Uterus (tissue), 4 donors: ENCODE measurements at places on chromosomes 16 and 17. TPM values are rescaled to one million over a fixed set of nuclear protein-coding genes. Genes with fewer than 3 reads are reported as not detected.
A peak's percentile ranks its signal among the peaks of the same experiment; 100 is the strongest.

- no peak for DNase-seq
- peak overlapping the region; percentile 95 for H3K27ac ChIP-seq
- H3K4me1 ChIP-seq: peaks cover 6% of the 10 kb centered on the region
- H3K36me3 ChIP-seq: no peaks in the 10 kb centered on the region
- H3K4me3 ChIP-seq: peak overlapping the region; percentile 73
These were observed 1.1 kb downstream of the ORC6 start for GRCh38 chr16:46690281-46691178.

Gene TPSD1
- total RNA-seq: not detected

- no peak for DNase-seq
- peak overlapping the region; percentile 78 for H3K27ac ChIP-seq
- no peak overlapping the region for H3K4me3 ChIP-seq
- H3K4me1 ChIP-seq: no peaks in the 10 kb centered on the region
These were observed 37.8 kb upstream of the ADGRG1 start for GRCh38 chr16:57590654-57591085.

- no peak for DNase-seq
- no peak overlapping the region for H3K4me3 ChIP-seq
These were observed 19.9 kb upstream of the MLKL start for GRCh38 chr16:74720579-74720978.

Gene CAPN15
- total RNA-seq: 27.7 TPM

DNA sequence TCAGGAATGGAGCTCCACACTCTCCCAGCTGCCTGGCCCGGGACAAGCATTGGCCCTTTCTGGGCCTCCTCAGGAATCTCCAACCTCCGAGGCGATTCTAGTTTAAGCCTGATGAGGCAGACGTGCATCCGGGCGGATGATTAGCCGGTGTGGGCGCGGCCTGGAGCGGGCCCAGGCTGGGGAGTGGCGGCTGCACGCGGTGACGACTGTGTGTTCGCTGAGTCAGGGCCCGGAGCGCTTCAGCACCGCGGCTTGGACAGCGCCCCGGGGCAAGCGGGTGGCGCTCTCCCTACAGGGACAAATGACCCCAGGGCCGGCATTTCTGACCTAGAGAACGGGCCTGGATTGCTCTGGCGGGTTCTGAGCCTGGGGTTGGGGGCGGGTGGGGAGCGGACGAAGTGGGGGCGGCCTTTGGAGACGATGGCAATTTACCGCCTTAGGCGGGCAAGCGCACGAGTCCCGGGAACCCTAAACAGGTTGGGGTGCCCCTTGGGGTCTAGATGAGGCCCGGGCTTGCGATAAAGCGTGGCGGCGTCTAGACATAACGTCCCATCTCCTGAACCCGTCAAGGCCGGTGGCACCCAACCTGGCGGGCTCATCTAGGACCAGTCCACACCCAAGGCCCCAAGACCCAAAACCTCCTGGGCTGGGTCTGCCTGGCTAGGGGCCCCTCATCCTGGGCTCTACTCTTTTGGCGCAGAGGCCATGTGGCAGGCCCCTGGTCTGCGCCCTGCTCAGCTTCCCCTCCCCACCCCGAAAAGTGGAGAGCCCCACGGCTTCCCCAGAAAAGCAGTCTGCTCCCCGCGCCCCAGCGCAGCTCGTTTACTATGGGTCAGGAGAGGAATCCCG lies 22.3 kb upstream of the ZNHIT3 start:
- H3K4me3 ChIP-seq: no peak overlapping the region
- no peaks in the 10 kb centered on the region for H3K4me1 ChIP-seq
- H3K27ac ChIP-seq: no peak overlapping the region
- H3K27me3 ChIP-seq: no peaks in the 10 kb centered on the region
- H3K36me3 ChIP-seq: no peaks in the 10 kb centered on the region

GRCh38 chr17:7767405-7768021 lies 50.0 kb downstream of the DNAH2 start:
- no peaks in the 10 kb centered on the region for H3K4me1 ChIP-seq
- H3K4me3 ChIP-seq: no peak overlapping the region
- no peaks in the 10 kb centered on the region for H3K27me3 ChIP-seq
- no peak overlapping the region for H3K27ac ChIP-seq
- DNase-seq: no peak
- H3K36me3 ChIP-seq: no peaks in the 10 kb centered on the region

DNA sequence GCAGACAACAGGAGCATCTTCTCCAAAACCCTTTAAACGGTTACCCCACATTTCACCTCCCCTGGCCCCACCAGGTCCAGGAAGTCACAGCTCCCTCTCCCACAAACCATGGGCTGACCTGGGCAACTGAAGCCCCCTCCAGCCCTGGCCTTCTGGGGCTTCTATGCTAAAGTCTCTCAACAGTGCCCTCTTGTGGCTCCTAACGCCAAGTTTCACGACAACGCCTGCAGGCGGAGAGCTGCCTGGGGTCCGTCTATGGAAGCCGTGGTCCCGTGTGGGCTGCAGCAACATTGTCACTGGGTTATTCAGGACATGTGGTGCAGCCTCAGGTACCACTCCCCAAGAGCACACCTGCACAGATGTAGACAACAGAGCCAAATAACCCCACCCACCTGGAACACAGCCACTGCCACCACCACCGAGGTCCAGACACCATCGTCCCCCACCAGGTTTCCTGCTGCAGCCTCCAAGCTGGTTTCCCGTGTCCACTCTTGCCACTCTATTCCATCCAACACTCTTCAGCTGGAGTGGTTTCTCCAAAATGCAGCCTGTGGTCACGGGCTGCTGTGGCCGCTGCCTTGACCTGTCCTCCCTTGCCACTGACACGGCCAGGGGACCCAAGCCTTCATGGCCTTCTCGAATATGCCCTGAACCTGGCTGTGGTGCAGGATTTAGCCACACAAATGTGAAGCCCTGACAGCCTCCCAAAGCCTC lies 19.1 kb downstream of the C16orf95 start:
- no peak for DNase-seq
- H3K4me1 ChIP-seq: no peaks in the 10 kb centered on the region
- no peak overlapping the region for H3K27ac ChIP-seq
- no peak overlapping the region for H3K4me3 ChIP-seq

Gene OTOA
- total RNA-seq: not detected

Gene PABPN1L
- not detected for total RNA-seq

- H3K36me3 ChIP-seq: no peaks in the 10 kb centered on the region
- no peaks in the 10 kb centered on the region for H3K27me3 ChIP-seq
- no peaks in the 10 kb centered on the region for H3K4me1 ChIP-seq
These were observed 55.9 kb upstream of the SIAH1 start for GRCh38 chr16:48441106-48441505.

DNA sequence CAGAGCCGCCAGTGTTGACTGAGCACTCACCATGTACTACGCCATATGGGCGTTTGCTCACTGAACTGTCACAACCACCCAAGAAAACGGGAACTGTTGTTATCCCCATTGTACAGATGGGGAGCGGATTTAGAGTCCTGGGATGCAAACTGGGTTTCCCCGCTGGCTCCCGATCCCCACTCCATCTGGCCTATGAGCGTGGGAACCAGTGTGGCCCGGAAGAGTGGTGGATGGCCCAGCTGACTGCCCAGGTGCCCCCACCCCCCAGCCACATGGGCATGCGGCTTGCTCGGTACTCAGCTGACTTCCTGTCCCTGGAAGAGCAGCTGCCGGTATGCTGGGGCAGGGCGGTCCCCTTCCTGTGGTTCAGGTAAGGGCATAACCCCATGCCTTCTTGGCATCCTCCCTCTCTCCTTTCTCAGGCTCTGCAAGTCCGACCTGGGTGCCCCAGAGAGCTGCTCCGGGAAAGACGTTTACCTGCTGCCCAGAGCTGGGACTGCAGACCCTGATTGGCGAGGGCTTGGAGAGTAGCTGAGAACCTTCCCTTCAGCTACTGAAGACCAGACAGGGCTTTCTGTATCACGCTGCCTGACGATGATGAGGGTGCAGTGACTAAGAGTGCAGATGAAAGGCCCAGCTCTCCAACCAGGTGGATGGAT lies 16.2 kb downstream of the SOCS3 start:
- no peak for DNase-seq
- peak overlapping the region; percentile 90 for H3K27ac ChIP-seq
- H3K27me3 ChIP-seq: no peaks in the 10 kb centered on the region

- H3K27me3 ChIP-seq: no peaks in the 10 kb centered on the region
- H3K36me3 ChIP-seq: no peaks in the 10 kb centered on the region
- no peaks in the 10 kb centered on the region for H3K4me1 ChIP-seq
These were observed 51.2 kb downstream of the PLD6 start for GRCh38 chr17:17154981-17155380.

Gene KRTAP16-1
- total RNA-seq: not detected

- no peaks in the 10 kb centered on the region for H3K36me3 ChIP-seq
- no peak for DNase-seq
- H3K4me1 ChIP-seq: no peaks in the 10 kb centered on the region
- H3K27me3 ChIP-seq: no peaks in the 10 kb centered on the region
- H3K4me3 ChIP-seq: no peak overlapping the region
These were observed 5.9 kb downstream of the KRT17 start for GRCh38 chr17:41618341-41619035.

GRCh38 chr17:34755981-34756636 lies 176.7 kb downstream of the TMEM132E start:
- no peaks in the 10 kb centered on the region for H3K27me3 ChIP-seq
- DNase-seq: no peak
- H3K4me3 ChIP-seq: no peak overlapping the region
- H3K36me3 ChIP-seq: no peaks in the 10 kb centered on the region

GRCh38 chr16:68298907-68299561 lies 11.7 kb downstream of the SLC7A6OS start:
- DNase-seq: peak; percentile 31
- no peak overlapping the region for H3K4me3 ChIP-seq
- H3K36me3 ChIP-seq: no peaks in the 10 kb centered on the region
- H3K27me3 ChIP-seq: no peaks in the 10 kb centered on the region
- no peaks in the 10 kb centered on the region for H3K4me1 ChIP-seq

DNA sequence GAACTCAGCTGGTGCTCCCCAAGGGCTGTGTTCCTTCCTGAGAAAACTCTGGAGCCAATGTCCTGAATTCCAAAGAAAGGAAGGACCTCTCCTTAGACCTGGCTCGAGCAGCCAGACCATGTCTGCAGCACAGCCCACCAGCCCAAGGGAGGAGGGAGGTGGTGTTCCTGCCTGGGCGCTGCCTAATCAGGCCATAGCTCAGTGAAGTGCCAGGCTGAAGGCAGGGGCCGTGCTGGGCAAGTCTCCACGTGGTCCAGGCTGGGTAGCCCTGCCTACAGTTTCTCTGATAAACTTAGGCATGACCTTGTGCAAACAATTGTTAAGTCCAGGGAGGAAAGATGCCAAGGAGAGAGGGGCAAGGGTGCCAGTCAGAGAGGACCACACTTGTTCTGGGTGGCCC lies 76.8 kb downstream of the MPRIP start:
- H3K4me1 ChIP-seq: peaks cover 13% of the 10 kb centered on the region
- no peak for DNase-seq
- H3K27ac ChIP-seq: peak overlapping the region; percentile 72
- no peaks in the 10 kb centered on the region for H3K27me3 ChIP-seq
- no peaks in the 10 kb centered on the region for H3K36me3 ChIP-seq
